NCI-H187 treated with DMSO at 0.1 percent for 48 hours (cell line): ENCODE measurements at places on chromosomes 5 and 9.

DNA sequence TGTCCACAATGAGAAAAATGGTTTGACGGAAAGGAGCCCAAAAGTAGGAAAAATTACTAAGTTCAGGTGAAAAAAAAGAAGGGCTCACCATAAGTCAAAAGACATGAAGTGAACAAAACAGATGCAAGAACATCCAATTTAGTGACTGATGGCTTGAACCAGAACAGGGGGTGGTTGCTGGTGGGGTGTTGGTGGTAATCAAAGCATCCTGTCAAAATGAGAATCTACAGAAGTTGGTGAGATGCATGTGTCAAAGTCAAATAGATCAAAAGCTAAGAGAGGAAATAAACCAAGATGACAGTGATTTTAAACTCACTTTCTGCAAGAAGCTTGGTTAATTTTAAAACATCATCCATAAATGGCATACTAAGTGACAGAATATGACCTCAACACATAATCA is 117.4 kb downstream of the MLLT3 start:
- DNase-seq = no peak

- DNase-seq = no peak
Measured at GRCh38 chr9:134546746-134547145, 94.9 kb upstream of the COL5A1 start.

- DNase-seq = no peak
Measured at GRCh38 chr5:36875051-36875789, 1.3 kb upstream of the NIPBL start.

GRCh38 chr5:66829826-66830225 is 233.6 kb downstream of the MAST4 start:
- DNase-seq = no peak

GRCh38 chr5:911601-912000 is 18.9 kb downstream of the TRIP13 start:
- DNase-seq = no peak

- no peak for DNase-seq
Measured at GRCh38 chr9:101512116-101512515, 21.5 kb upstream of the RNF20 start.

DNA sequence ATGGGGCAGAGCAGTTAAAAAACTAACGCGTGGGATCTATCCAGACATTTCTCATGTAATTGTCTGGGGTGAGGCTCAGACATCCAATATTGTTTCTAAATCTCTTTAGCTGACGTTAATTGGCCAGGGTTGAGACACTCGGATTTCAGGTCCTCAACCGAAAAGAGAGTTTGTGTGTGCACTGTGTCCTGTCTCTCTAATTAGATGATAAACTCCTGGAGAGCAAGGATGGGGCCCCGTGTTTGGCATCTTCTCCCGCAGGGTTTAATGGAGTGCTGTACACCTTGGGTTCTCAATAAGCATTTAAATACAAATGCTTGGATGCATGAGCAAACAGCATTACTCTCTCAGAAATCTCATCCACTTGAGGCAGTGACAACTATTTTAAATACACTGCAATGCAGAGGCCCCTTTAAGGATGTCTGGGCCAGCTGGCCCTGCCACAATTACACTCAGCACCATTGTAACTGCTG is 139.6 kb downstream of the MTX3 start:
- no peak for DNase-seq

DNA sequence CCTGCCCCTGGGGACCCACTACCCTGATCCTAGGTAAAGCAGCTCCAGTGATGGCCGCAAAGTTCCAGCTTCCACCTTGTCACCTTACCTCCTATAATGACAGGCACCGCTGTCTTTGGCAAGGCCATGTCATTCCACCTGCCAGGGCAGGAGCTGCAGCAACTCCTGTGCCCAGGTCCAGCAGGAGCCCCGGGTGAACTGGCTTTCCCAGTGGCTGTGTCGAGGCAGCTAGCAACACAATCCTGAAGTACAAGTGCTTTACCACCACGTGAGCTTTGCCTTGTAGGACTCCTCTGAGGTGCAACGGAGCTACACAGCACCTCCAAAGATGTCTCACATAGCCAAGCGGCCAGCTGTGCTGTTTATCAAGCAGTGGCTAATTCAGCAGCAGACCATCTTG is 20.7 kb upstream of the MGAT1 start:
- DNase-seq = no peak

DNA sequence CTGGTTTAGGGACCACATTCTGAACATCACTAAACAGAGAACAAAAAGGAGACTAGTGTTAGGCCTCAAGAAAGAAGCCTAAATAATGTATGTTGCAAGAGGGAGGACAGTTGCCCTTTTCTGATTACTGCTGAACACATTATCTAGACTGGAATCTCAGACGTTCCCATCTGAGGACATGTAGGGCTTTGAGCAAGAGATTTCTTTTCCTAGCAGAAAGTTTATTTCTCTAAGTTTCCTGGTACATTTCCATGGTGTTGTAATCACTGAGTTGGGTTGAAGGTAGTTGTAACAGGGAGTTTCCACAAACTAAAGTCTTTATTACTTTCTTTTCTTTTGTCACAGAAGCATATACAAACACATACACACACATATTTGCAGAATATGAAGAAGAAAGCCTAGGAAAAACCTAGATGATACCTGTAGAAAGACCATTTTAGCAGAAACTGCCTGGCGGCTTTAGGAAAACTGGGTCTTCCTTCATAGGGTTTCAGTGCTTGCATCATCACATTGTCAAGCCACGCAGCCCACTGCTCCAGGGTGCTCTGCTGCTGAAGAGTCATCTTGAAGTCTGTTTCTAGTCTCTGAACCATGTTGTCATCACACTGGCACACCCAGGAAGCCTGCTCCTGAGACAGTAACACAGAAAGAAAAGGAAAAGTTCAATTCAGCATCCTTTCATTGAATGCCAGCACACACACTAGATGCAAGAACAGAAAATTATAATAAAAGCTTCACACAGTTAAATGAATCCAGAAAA is 269.1 kb downstream of the RFX3 start:
- no peak for DNase-seq

DNA sequence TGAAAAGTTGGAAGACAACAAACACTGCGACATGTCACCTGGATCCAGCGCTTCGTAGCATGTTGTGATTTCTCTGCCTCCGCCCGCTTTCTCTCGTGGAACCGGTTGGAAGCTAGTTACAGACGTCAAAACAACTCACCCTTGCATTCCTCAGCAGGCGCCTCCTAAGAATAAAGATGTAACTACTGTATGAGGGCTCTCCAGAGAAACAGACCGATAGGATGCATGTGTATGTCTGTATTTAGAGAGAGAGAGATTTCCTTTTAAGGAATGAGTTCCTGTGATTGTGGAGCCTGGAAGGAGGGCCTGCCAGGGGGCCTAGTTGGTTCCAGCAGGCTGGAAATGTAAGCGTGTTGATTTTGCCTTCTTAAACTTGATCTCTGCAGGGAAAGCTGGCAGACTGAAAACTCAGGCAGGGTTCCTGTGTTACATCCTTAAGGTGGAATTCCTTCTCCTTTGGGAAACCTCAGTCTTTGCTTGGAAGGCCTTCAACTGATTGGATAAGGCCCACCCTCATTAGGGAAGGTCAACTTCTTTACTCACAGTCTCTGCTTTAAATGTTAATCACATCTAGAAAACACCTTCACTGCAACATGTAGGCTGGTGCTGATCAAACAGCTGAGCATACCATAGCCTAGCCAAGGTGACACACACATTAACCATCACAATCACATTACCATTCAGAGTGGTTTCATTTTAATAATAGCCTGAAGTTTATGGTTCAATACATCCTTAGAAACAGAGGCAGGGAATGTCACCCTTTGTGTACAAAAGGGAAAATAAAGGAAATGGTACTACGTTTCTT is 163.8 kb downstream of the SYK start:
- DNase-seq = no peak

DNA sequence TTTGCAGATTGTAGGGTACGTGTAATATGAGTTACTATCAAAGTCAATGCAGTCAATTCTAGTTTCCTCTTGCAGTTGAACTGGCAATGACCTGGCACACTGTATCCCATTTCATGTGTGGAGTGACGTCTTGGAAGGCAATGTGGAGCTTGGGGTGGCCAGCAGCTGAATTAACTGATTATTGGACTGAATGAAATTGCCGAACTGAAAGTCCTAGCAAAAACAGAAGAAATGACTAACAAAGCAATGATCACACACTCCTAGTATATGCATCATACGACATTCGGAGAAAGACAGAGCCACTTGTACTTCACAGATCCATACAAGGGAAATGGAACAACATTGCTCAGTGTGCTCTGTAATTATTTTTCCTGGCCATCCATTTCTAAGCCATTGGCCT is 259.1 kb upstream of the DAPK1 start:
- no peak for DNase-seq

DNA sequence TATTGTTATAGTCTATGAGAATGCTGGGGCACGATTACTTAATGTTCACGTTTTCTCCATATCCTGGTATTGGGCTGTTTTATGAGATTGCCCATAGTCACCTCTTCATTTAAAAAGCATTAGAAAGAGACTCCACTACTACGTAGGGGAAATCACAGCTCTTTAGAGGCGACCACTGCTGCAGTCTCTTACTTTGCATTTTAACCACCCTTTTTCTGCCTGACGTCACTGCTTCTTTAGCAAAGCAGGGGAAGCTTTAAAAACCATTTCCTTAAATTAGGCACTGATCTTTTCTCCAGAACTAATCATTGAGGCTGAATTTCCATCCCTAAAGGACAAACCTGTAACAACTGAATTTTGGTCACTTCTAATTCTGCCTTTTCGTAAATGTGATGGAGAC is 38.9 kb downstream of the ZNF608 start:
- DNase-seq = no peak

- DNase-seq = no peak
Measured at GRCh38 chr9:38125889-38126288, 56.9 kb upstream of the SHB start.

GRCh38 chr5:154191467-154192261 is 1.1 kb downstream of the GALNT10 start:
- no peak for DNase-seq

GRCh38 chr5:29984156-29984540 is 1209.3 kb upstream of the CDH6 start:
- DNase-seq = no peak

- no peak for DNase-seq
Measured at GRCh38 chr9:69012696-69013381, 1.1 kb downstream of the PRKACG start.

DNA sequence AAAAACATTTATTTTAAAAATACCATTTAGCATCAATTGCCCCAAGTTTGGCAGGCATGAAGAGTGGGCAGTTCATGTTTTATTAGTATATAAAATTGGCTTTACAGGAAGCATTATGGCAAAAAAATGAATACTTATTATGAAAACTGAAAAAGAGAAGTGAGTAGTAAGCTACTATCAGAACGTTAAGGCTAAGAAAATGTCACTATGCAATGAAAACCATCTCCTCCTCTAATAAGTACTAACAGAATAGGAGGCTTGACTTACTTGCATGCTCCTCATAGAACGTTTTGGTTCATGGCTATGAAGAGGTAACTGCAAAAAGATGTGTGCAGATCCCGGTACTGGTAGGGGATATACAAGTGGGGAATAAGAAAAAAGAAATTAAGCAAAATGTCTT is 23.6 kb downstream of the TICAM2 start:
- DNase-seq = no peak

DNA sequence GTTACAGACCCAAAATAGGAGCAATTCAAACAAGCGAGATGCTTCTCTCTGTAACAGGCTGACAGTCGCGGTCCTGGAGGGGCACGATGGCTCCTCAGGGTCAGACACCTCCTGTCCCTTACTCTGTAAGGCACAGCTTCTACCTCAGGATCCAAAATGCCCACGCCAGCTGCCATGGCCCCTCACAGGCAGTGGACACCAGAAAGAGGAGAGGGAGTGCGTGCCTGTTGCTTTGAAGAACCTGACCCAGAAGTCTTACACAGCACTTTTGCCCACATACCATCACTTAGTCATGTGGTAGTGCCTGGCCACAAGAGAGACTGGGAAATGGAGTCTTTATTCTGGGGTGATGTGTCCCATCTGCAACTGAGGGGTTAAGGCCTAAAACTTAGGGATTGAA is 11.6 kb upstream of the ABL1 start:
- no peak for DNase-seq

GRCh38 chr5:176736301-176736930 is 73.9 kb upstream of the UNC5A start:
- DNase-seq = no peak

GRCh38 chr5:165630261-165630778 is 2124.9 kb downstream of the MAT2B start:
- DNase-seq = no peak

- DNase-seq = peak; percentile 79
Measured at GRCh38 chr5:95727764-95728191, 3.4 kb upstream of the RHOBTB3 start.

- DNase-seq = no peak
Measured at GRCh38 chr9:69221036-69221435, 47.0 kb downstream of the TJP2 start.

DNA sequence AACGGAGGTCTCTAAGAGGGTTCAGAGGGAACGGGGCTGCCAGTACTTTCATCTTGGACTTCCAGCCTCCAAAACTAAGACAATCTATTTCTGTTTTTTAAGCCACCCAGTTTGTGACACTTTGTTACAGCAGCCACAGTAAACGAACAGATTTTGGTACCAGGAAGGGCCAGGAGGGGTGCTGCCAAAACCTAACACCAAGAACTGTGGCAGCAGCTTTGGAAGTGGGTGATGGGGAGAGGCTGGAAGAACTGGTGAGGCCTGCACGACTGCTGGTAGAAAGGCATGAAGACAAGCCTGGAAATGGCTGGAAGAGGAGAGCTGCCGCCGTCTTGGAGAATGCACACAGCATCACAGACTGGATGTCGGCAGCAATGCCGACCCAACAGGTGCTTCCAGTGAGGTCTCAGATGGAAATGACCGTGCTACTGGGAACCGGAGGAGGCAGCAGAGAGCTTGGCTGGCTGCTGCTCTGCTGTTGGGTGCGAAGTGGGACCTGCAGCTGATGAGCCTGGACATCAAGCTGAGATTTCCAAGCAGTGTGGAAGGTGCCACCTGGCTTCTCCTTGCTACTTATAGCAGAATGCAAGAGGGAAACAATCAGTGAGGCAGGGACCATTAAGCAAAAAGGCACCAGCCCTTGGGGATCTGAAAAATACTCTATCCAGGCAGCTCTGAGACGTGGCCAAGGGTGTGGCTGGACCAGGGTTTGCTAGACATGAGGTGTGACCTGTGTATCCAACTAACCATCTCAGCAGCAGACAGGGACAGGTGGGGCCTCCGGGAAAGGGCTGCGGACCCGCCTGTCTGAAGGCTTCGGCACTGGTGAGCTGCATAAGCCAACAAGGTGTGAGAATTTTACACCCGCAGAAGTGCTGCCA is 4.7 kb upstream of the TMEM210 start:
- DNase-seq = no peak

DNA sequence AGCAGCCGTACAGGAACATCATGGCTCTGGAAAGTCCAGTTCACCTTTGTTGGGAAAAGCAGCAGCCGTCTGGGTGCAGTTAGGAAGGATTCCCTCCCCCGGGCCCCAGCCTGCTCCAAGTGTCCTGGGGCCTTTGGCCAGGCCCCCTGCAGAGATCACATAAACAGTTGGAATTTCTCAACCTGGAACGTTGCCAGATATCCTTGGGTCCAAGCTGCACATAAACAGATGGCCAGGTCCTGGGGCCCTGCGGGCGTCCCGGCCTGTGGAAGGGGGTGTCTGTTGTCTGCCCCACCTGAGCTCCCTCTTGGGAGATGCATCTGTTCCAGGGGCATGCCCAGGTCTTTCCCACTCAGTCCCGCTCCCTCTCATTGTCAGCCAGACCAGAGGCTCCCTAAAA is 92.7 kb downstream of the COL5A1 start:
- no peak for DNase-seq

- no peak for DNase-seq
Measured at GRCh38 chr5:109100971-109101370, 308.8 kb downstream of the PJA2 start.
